Hematopoietic multipotent progenitor cell (in vitro differentiated cells): ENCODE measurements at places on chromosomes 5 and 9.
A peak's percentile ranks its signal among the peaks of the same experiment; 100 is the strongest.

- no peak for DNase-seq
Observed at GRCh38 chr5:77167695-77168121, 42.8 kb upstream of the PDE8B start.

GRCh38 chr9:108813951-108814601, 41.7 kb downstream of the ACTL7B start:
- peak; percentile 73 for DNase-seq

DNA sequence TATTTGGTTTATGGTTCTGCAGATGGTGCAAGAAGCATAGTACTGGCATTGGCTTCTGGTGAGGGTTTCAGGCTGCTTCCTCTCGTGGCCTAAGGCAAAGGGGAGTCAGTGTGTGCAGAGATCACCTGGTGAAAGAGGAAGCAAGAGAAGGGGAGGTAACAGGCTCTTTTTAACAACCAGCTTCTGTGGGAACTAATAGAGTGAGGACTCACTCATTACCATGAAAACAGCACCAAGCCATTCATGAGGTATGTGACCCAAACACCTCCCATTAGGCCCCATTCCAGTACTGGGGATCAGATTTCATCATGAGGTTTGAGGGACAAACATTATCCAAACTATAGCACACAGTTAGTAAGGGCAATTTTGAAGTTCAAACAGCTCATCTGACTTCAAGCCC, 263.5 kb downstream of the TMEM38B start:
- no peak for DNase-seq

DNA sequence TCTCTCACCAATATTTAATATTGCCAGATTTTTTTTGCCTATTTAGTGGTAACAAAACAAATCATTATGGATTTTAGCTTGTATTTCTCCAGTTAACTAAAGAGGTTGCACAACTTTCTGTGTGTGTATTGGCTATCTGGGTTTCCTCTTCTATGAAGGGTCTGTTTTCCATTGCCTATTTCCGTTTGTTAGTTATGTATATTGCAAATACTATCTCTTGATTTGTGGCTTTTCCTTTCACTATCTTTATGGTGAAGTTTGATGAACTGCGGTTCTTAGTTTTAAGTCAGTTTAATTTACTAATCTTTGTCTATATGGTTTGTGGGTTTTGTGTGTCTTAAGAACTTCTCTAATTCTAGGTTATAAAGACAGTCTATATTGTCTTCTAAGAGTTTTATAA, 136.3 kb downstream of the CEP120 start:
- no peak for DNase-seq

GRCh38 chr9:85515021-85515420, 226.7 kb downstream of the AGTPBP1 start:
- no peak for DNase-seq

GRCh38 chr9:2602704-2603116, 18.9 kb upstream of the VLDLR start:
- DNase-seq, result no peak
